ENCODE measurements at places on chromosomes 11 and 22.

DNA sequence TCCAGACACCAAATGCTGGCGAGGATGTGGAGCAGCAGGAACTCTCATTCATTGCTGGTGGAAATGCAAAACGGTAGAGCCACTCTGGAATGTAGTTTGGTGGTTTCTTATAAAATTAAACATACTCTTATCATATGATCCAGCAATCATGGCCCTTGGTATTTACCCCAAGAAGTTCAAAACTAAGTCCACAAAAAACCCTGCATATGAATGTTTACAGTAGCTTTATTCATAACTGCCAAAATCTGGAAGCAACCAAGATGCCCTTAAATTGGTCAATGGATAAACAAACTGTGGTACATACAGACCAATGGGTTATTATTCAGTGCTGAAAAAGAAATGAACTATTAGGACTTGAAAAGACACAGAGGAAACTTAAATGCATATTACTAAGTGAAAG is 87.8 kb downstream of the APOL5 start:
- no peak for DNase-seq

- DNase-seq: no peak
Measured at GRCh38 chr22:29380032-29380781, 8.2 kb downstream of the AP1B1 start.

DNA sequence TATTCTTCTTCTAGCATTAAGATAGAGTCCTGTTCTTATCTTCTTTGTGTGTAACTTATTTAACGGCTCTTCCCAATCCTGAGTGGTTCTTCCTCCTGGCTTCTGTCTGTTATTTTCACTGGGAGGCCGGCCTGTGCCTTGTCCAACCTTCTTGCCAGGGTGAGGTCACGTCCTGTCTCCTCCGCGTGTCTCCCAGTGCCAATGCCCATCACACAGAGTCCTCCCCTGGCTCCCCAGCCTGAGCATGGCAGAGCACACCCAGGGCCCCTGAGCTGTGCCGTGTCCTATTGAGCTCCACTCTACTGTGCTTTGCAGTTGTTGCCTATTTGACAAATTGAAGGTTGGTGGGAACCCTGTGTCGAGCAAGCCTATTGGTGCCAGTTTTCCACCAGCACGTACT is 487.3 kb downstream of the BRD1 start:
- DNase-seq: no peak

GRCh38 chr11:134277183-134278001 is 1.2 kb downstream of the GLB1L3 start:
- no peak for DNase-seq

GRCh38 chr11:95242845-95243605 is 12.0 kb upstream of the SESN3 start:
- DNase-seq: no peak

GRCh38 chr11:14537134-14537599 is 17.0 kb upstream of the PSMA1 start:
- peak; percentile 40 for DNase-seq

GRCh38 chr11:76640501-76640900 is 30.0 kb downstream of the LRRC32 start:
- no peak for DNase-seq

- DNase-seq: no peak
Measured at GRCh38 chr11:118412921-118413320, 11.5 kb downstream of the ATP5MG start.

- DNase-seq: no peak
Measured at GRCh38 chr11:6656936-6657335, 1.3 kb upstream of the DCHS1 start.

All from GM19239 (cell line).